ENCODE measurements at places on chromosomes 3 and 15. TPM values are rescaled to one million over a fixed set of nuclear protein-coding genes. Genes with fewer than 3 reads are reported as not detected.

GRCh38 chr3:174016186-174016585 lies 618.6 kb downstream of the NLGN1 start:
- H3K36me3 ChIP-seq, result no peaks in the 10 kb centered on the region
- H3K27ac ChIP-seq, result no peak overlapping the region
- no peak for DNase-seq
- H3K4me1 ChIP-seq, result no peaks in the 10 kb centered on the region
- H3K27me3 ChIP-seq, result no peaks in the 10 kb centered on the region

DNA sequence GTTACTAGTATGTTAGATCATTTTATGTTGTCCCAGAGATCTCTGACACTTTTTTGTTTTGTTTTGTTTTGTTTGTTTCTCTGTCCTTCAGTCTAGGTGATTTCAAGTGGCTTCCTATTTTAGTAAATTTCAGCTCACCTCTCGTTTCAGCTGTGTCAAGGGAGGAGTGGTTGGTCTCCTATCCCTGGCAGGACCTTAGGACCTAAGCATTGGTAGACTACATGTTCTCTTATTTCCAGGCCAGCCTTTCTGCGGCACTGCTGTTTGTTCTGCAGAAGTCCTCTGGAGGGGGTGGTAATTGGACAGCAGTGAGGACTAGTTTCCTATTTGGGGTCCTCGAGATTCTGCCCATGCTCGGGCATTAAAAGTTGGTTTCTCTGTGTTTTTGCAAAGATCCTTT lies 31.8 kb downstream of the MGA start:
- no peaks in the 10 kb centered on the region for H3K27me3 ChIP-seq
- peaks cover 30% of the 10 kb centered on the region for H3K4me1 ChIP-seq
- DNase-seq, result no peak
- peak overlapping the region; percentile 46 for H3K27ac ChIP-seq

DNA sequence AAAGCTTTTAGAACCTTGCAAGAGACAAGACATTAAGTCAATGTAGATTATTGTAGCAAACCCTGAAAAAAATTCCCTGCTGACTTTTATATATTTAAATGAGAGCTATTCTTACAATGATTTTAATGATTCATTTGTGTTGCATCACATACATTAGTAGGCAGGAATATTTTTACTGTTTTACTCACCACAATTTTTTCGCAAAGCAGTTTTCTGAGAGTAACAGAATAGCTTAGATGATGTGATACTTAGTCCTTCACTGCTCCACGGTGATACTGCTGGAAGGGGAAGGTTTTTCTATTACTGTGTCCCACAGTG lies 43.9 kb upstream of the CLRN1 start:
- DNase-seq, result no peak
- H3K27me3 ChIP-seq, result peaks cover 15% of the 10 kb centered on the region
- H3K4me3 ChIP-seq, result no peak overlapping the region
- H3K27ac ChIP-seq, result no peak overlapping the region
- no peaks in the 10 kb centered on the region for H3K36me3 ChIP-seq

GRCh38 chr15:41795996-41796856 lies 21.9 kb downstream of the MAPKBP1 start:
- no peak for DNase-seq
- peak overlapping the region; percentile 54 for H3K27ac ChIP-seq
- peaks cover 7% of the 10 kb centered on the region for H3K36me3 ChIP-seq
- H3K4me1 ChIP-seq, result peaks cover 32% of the 10 kb centered on the region
- H3K27me3 ChIP-seq, result no peaks in the 10 kb centered on the region
- no peak overlapping the region for H3K4me3 ChIP-seq

ARGFX gene
- total RNA-seq, result not detected

- no peak overlapping the region for H3K27ac ChIP-seq
- H3K4me3 ChIP-seq, result no peak overlapping the region
- H3K4me1 ChIP-seq, result no peaks in the 10 kb centered on the region
Observed at GRCh38 chr3:160473221-160473620, 23.6 kb upstream of the TRIM59 start.

DNA sequence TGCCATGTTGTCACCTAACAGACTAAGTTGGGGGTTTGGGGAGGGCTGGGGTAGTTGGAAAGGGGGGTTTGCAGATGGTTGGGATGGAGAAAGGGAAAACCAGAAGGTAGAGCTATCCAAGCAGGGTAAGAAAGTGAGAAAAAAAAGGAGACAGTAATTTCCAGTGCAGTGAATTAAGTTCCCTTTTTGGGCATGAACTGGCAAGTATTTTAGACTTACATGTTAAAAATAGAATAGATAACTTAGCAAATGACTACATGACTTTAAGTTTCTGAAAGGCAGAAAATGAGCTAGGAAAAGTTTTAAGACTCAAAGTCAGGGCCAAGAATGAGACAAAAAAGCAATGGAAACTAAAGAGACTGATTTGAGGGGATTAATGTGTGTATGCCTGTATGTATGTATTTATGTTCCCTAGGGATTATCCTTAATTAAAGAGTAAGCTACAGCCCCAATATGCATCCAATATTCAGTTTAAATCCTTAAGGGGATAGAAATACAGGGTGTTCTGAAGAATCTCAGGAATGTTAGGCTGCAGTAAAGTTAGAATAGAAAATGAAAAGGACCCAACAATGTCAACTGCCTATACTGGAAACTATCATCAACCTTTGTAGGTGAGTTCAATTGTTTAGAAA lies 285.2 kb upstream of the MME start:
- H3K27ac ChIP-seq, result no peak overlapping the region
- H3K4me1 ChIP-seq, result no peaks in the 10 kb centered on the region
- H3K4me3 ChIP-seq, result no peak overlapping the region
- DNase-seq, result no peak
- H3K27me3 ChIP-seq, result no peaks in the 10 kb centered on the region

MESP1 gene
- 1.8 TPM for total RNA-seq

Measured in activated naive CD8-positive, alpha-beta T cell treated with anti-CD3 and anti-CD28 coated beads, Interleukin-2, amount 10 ng/mL, durations not matched to agents 7 days and 5 days (primary cell).